ENCODE measurements at places on chromosomes 12 and 14.

DNA sequence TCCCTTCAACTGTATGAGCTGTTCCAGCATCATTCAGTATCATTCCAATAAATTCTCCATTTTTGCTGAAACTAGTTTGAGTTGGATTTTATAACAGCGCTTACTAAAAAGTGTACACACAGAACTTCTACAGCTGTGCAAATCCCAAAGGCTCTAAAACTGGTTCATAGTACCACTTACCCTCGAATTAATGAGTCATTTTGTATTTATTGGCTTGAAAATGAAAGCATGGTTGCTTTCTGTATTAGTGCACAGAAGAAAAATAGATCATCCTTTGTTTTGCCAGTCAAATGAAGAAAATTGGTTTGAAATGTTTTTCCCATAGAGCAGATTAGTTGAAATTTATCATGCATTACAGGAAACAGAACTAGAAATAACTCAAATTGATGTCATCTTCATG, 268.3 kb upstream of the CPNE8 start:
- DNase-seq: peak; percentile 23

GRCh38 chr14:90447720-90448497, 51.1 kb downstream of the CALM1 start:
- DNase-seq: no peak

DNA sequence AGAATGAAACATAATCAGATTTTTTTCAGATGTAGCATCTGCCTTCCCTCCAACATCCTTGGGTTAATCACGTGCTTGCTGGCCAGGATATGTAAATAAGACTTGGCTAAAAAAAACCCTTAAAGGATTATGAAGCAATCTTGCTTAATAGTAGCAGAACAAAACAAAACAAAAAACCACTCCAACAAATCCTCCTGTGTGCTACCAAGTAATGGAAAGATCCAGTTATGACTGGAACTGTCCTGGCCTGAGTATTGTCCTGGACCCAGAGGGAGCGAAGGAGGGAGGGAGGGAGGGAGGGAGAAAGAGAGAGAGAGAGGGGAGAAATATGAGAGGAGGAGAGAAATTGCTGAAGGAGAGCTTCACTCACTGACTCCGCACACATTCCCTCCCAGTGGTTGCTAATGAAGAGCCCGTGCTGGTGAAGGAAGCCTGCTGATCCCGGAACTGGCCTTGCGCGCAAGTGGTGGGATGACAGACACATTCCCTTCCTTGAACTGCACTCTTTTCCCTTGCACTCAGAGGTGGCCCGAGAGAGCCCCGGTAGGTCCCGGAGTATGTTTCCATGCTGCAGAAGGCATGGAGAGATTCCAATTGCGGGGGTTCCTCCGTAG, 57.2 kb downstream of the HMGA2 start:
- no peak for DNase-seq

GRCh38 chr14:105147671-105148603, 20.6 kb downstream of the JAG2 start:
- DNase-seq: no peak

DNA sequence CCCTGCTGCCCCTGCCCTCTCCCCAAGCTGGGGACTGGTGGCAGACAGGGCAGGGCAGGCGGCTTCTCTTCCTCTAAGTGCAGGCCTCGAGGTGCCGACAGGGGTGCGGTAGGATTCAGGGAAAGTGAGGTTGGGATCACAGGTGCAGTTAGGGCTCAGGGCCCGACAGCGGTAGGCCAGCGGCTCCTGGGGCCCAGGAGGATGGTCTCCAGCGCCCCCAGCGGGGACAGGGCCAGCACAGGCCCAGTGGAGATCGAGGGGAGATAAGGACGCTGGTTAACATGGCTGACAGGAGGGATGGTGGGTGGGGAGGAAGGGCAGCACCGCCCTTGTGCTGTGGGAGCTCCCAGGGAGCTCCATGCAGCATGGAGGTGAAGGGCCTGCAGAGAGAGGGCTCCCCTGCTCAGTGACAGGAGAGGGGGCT, 935 bp upstream of the CRIP1 start:
- DNase-seq: peak; percentile 56

GRCh38 chr12:93468008-93468371, 676 bp downstream of the MRPL42 start:
- DNase-seq: no peak

- no peak for DNase-seq
These were observed 16.9 kb downstream of the ASPG start for GRCh38 chr14:104102282-104102914.

GRCh38 chr12:124675881-124676713, 108.7 kb upstream of the NCOR2 start:
- no peak for DNase-seq

DNA sequence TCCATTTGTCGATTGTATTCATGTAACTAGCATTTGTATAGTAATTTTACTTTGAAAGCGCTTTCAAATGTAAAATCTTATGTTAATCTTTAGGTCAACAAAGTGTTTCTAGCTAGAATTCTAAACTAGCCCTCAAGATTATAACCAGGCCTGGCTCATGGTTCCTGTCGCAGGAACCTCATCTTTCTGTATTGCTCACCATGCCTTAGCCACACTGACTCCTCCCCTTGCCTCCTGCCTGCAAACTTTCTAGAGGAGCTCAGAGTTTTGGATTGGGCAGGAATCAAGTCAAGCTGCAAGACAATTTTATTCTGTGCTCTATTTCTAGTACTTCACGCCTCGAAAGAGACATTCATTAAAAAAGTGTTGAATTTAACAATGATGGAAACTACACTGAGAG, 99.8 kb downstream of the TGFB3 start:
- peak; percentile 34 for DNase-seq

DNA sequence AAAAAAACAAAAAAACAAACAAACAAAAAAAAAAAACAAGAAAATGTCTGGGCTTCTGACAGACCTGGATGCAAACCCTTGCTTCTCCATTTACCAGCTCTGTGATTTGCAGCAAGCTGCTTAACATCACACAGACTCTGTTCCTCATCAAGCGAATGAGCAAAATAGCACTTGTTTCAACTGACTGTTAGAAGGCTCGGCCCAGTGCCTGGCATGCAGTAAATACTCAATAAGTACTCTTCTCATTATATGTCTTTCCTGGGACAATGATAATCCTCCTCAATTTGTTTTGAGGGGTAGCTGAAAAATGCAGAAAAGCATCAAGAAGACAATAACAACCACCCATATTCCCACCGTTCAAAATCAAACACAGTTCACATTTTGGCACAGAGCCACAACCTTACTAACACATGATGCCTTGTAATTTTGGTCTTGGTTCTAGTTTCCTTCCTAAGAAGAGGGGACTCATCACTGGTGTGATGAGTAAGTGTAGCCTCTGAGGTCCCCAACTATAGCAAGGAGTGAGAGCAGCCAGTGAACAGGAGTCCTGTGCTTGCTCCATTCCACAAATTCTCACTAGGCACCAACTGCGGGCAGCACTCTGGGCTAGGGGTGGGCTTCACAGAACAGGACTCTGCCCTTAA, 60.4 kb downstream of the TTC7B start:
- no peak for DNase-seq

DNA sequence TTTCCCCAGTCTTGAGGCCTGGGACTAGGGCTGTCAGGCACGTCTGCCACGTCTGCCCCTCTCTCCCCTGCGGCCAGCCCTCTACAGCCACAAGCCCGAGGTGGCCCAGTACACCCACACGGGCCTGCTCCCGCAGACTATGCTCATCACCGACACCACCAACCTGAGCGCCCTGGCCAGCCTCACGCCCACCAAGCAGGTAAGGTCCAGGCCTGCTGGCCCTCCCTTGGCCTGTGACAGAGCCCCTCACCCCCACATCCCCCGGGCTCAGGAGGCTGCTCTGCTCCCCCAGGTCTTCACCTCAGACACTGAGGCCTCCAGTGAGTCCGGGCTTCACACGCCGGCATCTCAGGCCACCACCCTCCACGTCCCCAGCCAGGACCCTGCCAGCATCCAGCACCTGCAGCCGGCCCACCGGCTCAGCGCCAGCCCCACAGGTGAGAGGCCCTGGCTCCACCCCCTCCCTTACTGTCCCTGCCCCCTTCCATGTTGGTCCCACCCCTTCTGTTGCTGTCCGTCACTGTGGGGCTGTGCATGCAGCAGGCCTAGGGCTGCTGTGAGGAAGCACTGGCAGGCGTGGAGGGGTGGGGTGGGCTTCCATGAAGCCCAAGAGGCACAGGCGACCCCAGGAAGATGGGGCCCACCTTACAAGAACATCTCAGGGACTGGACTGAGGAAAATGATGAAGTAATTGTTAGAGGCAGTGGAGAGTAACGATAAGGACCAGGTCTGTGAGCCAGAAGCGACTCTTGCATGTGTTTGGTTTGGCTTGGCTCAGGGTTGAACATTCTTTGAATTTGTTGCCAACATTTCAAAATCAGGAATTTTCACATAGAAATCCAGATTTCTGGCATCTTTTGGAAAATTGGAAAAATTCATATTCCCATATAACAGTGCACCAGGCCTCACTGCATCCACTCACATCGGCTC, 16.8 kb downstream of the C12orf43 start:
- no peak for DNase-seq

DNA sequence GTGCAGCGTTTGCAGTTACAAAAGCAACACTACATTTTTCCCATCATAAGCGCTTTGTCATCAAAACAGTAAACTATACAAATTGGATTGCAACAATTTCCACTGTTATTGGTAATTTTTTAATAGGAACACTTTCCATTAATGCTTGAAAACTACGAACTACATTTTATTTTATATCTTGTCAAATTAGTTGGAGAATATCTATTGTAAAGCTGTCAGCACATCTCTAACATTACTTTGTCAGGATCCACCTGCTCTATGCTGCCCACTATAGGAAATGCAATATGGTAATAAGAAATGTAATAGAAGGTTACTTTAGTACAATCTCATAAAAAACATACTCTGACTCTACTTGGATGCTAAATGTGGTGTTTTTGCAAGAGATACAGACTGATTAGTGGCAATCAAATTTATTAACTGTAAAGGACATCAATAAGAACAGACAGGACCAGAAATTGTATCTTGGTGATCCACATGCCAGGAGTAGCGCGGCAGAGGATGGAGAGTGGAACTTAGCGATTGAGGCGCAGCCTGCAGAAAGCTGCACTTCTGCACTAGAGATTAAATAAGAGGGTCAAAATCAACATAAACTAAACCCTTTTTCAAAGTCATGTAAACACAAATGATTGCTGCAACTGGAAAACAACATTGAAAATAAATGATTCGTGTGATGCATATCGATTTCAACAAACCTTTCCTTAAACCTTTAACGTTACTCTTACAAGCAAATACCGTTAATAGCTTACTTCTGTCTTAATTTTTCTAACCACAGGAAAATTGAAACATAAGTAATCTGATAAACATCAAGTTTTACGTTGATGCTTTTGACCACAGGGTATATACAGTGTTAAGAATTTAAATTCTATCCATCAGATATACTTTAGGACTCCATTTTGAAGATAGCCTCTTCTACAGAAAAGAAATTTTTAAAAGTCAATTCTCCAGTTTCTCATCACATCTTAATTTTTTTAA, 3.6 kb upstream of the ARID2 start:
- DNase-seq: peak; percentile 62

DNA sequence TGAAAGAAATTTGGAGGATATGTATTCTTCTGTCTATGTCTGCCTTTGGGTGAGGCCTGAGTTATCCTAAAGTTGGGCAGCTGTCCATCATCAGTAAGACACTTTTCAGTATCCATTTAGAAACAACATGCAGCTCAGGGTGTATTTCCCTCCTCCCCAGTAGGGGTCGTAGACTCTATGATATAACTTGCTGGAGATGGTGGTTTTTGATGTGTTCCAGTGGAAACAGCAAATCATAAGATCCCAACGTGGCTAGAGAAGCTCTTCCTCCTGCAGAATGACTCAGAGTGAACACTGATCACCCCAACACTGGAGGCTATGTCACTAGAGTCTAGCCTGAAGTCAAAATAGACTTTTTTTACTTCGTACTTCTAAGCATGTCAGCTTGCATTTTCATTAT, 331.6 kb upstream of the STXBP6 start:
- DNase-seq: peak; percentile 22

GRCh38 chr12:62947364-62947763, 12.4 kb upstream of the PPM1H start:
- DNase-seq: no peak

DNA sequence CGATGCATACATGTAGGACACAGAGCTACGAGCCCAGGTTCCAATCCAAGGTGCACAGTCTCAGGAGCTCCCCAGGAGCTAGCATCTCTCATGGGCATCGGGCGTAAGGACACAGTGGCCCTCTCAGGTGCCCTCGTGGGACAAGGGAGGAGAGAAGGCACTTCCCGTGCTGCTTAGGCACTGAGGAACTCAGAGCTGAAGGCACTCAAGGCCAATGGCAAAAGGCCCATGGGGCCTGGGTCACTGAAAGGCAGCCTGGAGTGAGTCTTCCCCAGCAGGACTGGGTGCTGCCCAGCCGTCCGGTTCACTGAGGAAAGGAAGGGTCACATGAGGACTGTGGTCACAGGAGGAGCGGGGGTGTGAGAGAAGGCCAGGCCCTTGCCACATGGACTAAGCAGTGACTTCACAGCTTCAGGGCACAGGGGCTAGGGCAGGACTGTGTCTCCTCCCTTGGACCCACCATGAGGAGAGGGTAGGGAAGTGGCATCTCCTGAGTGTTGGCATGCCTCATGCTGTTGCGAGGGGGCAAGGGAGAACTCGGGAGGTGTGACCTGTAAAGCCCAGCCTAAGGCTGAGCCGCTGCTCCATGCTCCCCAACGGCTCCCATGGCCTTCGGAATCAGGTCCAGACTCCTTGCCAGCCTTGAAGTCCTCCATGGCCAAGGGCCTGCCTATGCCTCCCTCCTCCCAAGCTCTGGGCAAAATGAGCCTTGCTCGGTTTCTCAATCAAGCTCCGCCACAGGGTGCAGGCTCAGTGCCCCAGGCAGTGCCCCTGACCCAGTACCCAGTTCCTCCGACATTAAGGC, 51.8 kb downstream of the CHGA start:
- no peak for DNase-seq

GRCh38 chr12:43988838-43989560, 153.1 kb downstream of the TMEM117 start:
- peak; percentile 21 for DNase-seq

- peak; percentile 84 for DNase-seq
These were observed 18.1 kb downstream of the TAMALIN start for GRCh38 chr12:52024845-52025230.

GRCh38 chr12:45893240-45893639, 97.1 kb downstream of the SCAF11 start:
- no peak for DNase-seq

DNA sequence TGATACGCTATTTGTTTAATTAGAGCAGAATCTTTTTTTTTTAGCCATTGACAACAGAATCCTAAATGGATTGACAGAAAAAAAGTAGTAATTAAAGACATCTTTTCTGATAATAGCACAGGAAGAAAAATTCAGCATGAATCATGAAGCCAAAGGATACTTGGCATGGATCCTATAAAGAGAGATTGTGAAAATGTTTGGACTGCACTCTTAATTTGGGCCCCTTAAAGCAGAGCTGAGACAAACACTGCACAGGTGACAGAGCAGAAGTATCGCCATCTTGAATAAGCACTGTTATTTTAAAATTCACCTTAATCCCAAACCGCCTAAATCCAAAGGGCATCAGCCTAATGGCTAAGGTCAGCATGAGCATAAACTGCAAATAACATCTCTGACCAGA, 48.8 kb upstream of the SEL1L start:
- DNase-seq: no peak

- peak; percentile 43 for DNase-seq
These were observed 8.5 kb upstream of the ASCL1 start for GRCh38 chr12:102948941-102949352.

Data from activated CD4-positive, alpha-beta T cell treated with anti-CD3 and anti-CD28 coated beads, Interleukin-2, amount 50 U/mL, for 16 hours (primary cell).